NCI-H524 treated with DMSO at 0.1 percent for 48 hours (cell line): ENCODE measurements at places on chromosomes 3 and 15.

- no peak for DNase-seq
Measured at GRCh38 chr15:31993062-31993461, 37.3 kb upstream of the CHRNA7 start.

GRCh38 chr3:55782807-55783206 is 295.7 kb upstream of the WNT5A start:
- DNase-seq: no peak

- no peak for DNase-seq
Measured at GRCh38 chr15:26096581-26096980, 233.5 kb upstream of the ATP10A start.

DNA sequence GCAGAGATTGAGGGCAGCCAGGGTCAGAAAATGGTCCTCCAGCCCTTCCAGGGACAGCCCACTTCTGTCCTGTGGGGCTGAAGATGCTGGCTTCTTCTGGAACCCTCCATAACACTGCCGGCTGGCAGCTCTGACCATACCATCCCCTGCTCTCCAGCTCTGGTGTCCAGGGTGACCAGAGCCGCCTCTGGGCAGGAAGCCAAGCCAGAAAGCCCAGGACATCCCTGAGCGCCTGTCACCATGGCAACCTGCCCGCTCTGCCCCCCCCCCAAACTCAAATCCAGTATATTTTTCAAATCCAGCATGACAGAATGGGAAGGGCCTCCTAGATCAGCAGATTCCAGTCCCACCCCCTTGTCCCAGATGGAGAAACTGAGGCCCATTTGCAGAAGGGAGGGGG is 420 bp upstream of the TMIE start:
- no peak for DNase-seq

DNA sequence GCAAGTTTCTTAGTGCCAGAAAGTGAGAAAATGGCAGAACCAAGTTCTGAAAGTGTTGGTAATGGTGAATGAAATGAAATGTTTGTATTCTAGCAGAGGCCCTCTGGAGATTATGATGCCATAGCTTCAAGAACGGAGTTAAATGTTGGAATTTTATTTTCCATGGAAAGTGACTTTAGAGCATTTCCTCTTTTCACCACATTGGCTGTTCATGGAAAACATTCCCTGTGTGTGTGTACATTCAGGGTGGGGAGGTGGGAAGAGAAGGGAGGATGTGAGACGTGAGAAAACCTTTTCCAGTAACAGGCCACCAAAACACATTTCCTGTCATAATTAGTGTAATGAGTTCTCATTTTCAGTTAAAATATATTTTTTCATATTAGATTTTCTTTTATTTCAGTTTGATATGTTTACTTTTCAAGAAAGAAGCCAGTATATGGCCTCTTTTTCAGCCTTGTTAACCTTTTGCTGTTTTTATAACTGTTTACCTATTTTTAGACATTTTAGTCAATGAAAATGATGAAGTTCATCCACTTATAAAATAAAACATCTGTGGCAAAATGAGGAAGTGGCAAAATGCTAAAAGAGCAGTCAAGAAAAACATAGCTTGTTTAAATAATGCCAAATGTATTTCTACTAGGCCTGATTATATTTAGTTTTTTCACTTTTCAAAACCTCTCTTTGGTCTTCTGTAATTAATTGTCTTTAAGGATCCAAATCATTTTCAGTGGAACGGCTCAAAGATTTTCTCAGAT is 21.6 kb downstream of the SAMMSON start:
- DNase-seq: no peak

- DNase-seq: no peak
Measured at GRCh38 chr3:81492040-81492439, 269.4 kb downstream of the GBE1 start.

DNA sequence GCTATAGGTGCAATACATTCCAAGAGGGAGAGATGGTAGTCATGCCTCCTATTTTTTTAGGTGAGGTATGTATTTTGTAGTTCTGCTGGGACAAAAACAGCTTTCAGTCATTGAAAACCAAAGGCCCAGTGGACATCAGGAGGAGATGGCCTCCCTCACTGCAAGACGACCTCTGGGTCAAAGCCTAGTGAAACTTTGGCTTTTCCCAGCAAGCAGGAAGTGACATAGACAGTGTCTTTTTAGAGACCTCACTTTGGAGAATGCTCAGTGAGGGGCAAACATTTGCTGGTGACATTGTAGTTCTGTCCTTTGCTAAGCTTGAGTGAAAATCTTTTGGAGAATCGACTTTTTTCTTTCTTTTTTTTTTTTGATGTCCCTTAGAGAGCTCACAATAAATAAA is 27.3 kb downstream of the LIPC start:
- DNase-seq: no peak

GRCh38 chr3:4030624-4031023 is 231.4 kb downstream of the LRRN1 start:
- no peak for DNase-seq

GRCh38 chr3:23112491-23112890 is 90.6 kb upstream of the UBE2E2 start:
- no peak for DNase-seq

DNA sequence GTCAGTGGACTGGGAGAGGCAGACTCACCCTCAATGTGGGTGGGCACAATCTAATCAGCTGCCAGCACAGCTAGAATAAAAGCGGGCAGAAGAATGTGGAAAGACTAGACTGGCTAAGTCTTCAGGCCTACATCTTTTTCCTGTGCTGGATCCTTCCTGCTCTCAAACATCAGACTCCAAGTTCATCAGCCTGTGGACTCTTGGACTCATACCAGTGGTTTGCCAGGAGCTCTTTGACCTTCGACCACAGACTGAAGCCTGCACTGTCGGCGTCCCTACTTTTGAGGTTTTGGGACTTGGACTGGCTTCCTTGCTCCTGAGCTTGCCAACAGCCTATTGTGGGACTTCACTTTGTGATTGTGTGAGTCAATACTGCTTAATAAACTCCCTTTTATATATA is 68.0 kb downstream of the CNTN3 start:
- no peak for DNase-seq

- DNase-seq: no peak
Measured at GRCh38 chr15:72970933-72971760, 81.1 kb upstream of the NEO1 start.

GRCh38 chr3:186694288-186695032 is 22.7 kb upstream of the KNG1 start:
- DNase-seq: no peak

DNA sequence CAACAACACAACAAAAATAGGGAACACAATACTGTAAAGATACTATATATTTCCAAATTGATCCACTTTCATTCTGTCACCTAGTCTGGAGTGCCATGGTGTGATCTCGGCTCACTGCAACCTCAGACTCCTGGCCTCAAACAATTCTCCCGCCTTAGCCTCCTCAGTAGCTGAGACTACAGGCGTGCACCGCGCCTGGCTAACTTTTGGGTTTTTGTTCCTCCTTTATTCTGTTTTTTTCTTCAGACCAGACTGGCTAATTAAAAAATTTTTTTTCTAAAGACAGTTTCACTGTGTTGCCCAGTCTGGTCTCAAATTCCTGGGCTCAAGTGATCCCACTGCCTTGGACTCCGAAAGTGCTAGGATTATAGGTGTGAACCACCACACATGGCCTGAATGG is 5.3 kb downstream of the BCL2L10 start:
- DNase-seq: no peak

DNA sequence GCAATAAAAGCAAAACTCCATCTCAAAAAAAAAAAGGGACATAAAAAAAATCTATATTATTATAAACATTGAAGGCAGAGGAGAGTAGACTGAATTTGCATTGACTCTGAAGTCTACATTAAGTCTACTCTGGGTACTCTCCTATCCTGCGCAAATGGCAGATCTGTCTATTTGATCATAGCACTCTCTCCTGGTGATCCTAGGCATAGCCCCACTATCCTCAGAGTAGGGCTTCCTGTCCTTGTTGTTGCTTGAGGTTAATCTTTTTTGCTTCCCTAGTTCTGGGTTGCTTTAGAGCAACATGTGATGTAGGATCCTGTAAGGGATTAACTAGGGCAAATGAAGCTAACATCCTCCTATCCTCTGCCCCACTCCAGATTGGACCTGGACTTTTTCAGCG is 82.1 kb upstream of the LRRFIP2 start:
- DNase-seq: no peak

- DNase-seq: no peak
Measured at GRCh38 chr3:105399611-105400010, 32.9 kb downstream of the ALCAM start.

- DNase-seq: no peak
Measured at GRCh38 chr15:39589815-39590644, 9.2 kb downstream of the THBS1 start.

DNA sequence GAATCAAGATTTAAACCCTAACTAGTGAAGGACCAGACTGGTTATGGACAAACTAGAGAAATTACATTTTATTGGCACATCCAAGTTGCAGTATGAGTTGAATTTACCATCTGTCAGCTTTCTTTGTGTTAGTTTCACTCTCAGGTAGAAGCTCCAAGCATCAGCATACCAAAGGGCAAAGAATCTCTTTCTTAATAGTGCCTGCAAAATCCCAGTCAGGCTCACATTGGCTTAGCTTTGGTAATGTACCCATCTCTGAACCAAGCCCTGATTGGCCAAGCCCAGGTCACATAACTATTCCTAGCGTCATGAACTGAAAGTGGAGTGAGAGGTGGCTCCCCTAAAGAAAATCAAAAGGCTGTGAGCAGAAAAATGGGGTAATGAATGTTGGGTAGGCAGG is 66.9 kb downstream of the CCNL1 start:
- no peak for DNase-seq

GRCh38 chr3:188792793-188793192 is 379.0 kb upstream of the TPRG1 start:
- DNase-seq: no peak

GRCh38 chr3:49668414-49668797 is 5.7 kb upstream of the APEH start:
- no peak for DNase-seq

- no peak for DNase-seq
Measured at GRCh38 chr15:73602992-73603391, 30.2 kb downstream of the NPTN start.

DNA sequence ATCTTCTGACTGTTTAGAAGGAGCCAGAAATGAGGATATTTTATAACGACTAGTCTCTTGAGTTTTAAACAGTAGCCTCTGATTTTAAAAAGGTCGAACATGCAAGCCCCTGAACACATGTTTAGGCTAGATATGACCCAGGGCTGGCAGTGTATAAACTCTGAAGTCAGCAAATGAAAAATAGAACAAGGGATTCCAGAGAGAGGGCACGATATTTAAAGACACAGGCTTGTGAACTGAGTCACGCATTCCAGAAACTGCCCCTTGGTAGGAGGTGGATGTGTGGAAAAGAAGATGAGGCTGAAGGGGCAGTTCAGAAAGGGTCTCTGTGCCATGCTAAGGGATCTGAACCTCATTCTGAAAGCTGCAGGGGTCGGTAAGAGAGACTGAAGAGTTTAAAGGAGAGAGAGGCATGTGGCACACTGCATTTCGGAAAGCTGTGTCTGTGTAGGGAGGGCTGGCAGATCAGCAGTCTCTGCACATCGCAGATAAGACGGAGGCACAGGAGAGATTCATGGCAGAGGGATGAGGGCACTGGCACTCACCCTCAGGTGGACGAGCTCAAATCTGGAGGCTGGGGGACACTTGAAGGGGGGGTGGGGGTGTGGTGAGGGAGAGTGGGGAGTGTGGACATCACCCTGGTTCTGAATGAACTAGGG is 22.1 kb downstream of the ST8SIA2 start:
- DNase-seq: no peak

DNA sequence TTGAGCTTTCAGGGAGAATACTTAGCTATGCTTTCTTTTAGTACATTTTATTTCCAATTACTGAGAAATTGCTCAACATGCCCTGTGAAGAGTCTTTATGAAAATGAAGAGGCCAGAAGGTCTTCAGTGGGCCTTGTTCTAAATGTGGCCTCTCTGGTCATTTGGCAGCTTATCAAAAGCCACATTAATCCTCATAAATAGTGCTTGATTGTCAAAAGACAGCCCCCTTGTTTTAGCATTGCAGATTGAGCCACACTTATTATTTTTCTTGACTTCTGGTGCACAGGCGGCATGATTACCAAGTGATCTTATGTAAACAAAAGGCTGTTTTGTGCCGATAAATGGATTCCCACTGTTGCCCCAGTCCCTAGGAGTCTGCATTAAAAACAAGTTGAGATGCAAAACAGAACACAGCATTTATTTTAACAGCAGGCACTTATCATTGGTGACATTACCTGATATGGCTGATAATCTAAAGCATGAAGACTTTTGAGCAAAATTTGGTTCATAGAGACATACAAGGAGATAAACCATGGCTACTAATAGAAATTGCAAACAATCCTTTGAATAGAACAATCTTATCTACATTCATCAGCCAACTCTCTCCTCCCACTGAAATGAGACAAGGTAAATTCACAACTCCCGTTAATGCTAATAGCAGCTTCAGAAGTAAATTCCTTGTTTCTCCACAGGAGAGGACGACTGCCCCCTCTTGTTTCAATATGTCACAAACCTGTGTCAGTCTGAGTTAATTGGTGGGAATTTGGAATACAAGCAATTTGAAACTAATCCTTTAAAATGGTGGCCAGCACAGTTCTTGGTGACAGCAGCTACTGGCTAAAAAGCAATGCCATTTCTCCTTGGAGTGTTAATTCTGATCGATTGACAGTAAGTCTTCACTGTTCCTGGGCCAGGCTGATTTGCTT is 194.3 kb downstream of the NSUN3 start:
- peak; percentile 64 for DNase-seq

DNA sequence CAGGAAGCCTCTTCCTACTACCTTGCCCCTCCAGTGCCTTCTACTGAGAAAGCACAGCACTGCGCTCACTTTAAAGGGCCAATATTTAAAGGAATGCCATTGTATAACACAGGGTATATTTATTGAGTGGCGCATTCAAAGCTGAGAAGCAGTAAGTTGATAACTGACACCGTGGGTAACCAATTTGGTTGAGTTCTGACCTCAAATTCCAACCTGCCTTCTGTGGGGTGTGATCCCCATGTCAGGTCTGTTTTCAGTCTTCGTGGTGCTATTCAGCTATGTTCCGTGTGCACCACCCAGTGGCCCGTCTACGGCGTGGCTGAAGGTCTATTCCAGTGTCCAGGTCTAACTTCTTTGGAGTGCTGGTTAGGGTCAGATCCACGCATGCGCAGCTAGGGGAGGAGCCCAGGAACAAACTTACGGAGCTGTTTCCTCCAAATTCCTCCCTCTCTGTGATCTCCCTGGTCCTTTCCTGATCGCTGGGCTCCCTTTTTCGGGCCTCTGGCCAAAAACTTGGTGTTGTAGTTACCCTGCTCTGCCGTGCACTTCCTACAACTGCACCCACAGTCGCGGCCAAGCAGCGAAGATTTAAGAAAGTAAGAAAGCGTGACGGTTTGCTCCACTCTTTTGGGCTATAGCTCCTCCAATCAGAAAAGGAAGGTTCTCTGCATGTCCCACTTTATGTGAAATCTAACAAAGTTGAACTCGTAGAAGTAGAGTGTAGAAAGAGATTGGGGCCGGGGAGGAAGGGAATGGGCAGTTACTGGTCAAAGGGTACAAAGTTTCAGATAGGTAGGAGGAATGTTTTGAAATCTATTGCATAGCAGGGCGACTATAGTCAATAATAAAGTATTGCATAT is 7.7 kb downstream of the LRRC2 start:
- DNase-seq: peak; percentile 78

- DNase-seq: no peak
Measured at GRCh38 chr3:130609166-130609979, 92.4 kb downstream of the COL6A6 start.
